ENCODE measurements at places on chromosomes 2 and 18. TPM values are rescaled to one million over a fixed set of nuclear protein-coding genes. Genes with fewer than 3 reads are reported as not detected.
A peak's percentile ranks its signal among the peaks of the same experiment; 100 is the strongest.

- no peak for DNase-seq
Measured at GRCh38 chr18:38481576-38481975, 916.0 kb upstream of the CELF4 start.

DNA sequence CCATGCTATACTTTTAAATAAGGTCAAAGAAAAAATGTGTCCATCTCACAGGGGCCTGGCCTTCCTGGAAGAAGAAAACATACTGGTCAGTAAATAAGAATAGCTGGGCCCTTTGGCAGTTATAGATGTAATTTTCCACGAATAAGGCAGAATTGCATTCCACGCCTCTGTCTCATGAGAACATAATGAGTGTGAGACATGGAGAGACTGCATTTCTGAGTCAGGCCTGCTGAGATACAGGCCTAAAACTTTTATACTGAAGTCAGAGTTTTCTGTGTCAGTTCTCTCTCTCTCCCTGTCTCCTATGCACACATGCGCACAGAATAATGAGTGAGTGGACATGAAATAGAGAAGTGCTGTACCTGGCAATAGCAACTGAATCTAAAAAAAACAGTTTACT lies 20.4 kb upstream of the IL1R1 start:
- no peak for DNase-seq

Gene NFATC1
- total RNA-seq: 17.0 TPM

DNA sequence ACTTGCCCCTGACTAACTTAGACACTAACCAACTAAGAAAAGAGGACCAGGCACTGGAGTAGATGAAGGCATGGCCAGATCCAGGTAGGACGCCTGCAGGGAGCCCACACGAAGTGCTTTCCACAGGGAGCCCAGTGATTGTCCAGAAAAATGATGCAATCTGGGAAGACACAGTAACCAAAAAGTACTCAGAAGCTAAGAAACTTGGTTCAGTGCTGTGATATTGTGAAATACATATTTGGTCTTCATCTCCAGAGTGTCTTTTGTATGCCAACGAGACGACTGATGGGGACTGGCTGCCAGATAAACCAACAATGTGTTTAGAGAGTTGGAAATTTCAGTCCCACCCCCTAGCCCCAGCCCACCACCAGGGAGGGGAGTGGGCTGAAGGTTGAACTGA lies 135.0 kb downstream of the SP3 start:
- DNase-seq: no peak

Gene SOCS6
- 42.3 TPM for total RNA-seq

DNA sequence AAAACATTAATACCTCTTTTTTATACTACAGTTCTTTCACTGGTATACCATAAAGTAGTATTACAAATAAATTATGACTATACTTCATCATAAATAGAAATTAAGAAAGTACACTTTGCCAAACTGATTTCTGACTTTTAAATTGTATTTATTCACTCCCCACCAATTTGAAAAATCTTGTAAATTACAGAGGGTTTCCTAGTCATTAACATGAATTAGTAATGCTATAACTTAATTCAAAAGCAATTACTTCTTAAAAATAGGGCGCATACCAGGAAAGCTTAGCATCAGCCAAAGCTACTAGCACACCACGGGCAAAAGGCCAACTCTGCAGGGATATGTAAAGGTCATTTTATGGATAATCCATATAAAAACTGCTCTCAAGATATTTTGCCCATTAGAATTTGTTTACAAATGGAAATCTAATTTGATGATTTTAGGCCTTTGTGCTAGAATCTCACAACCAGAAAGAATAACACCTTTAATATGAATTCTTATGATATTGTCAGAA lies 142.3 kb downstream of the PIGN start:
- no peak for DNase-seq

Gene TYW5
- 7.4 TPM for total RNA-seq

DNA sequence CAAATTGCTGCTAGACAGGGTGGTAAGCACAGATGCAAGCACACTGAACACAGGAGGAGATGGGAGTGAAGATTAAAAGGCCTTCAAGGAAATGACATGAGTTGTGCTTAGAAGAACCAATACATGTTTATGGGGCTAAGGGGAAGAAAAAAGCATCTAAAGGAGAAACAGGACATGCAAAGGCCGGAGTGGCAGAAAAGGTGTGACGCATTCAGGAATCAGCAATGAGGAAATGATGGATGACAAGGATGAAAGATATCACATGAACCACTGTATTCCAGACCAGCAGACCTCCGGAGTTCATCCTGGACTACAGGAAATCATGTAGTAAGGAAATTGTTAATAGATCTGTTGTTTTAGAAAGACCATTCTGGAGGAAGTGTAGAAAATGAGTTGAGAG lies 42.8 kb downstream of the PPP4R1 start:
- peak; percentile 86 for DNase-seq

DNA sequence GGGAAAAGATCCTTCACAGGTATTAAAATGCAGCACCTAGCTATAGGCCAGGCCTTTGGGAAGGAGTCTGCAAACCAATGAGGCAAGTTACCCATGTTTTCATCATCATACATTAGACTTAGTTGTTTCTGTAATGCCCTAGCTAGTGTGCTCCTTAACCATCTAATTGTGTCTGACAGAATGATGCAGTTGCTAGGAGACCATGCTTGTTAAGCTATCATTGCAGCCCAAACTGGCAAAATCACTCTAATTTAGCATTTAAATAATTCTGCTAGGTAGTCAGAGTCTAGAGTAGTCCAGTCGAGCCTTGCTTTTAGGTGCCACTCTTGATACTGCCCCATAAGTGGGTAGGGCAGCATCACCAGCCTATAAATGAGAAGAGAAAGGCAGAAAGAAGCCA lies 34.9 kb downstream of the GAD1 start:
- no peak for DNase-seq

Gene ASB1
- 8.5 TPM for total RNA-seq

GRCh38 chr18:40949114-40949950 lies 1005.7 kb upstream of the PIK3C3 start:
- DNase-seq: no peak

All from dermis blood vessel endothelial cell (primary cell).